RPMI7951 (cell line): ENCODE measurements at places on chromosomes 6 and 20. TPM values are rescaled to one million over a fixed set of nuclear protein-coding genes. Genes with fewer than 3 reads are reported as not detected.
A peak's percentile ranks its signal among the peaks of the same experiment; 100 is the strongest.

- no peak for DNase-seq
Measured at GRCh38 chr20:31712112-31712553, 10.5 kb downstream of the BCL2L1 start.

- peak; percentile 3 for DNase-seq
Measured at GRCh38 chr6:71621918-71622519, 264.3 kb upstream of the RIMS1 start.

DNA sequence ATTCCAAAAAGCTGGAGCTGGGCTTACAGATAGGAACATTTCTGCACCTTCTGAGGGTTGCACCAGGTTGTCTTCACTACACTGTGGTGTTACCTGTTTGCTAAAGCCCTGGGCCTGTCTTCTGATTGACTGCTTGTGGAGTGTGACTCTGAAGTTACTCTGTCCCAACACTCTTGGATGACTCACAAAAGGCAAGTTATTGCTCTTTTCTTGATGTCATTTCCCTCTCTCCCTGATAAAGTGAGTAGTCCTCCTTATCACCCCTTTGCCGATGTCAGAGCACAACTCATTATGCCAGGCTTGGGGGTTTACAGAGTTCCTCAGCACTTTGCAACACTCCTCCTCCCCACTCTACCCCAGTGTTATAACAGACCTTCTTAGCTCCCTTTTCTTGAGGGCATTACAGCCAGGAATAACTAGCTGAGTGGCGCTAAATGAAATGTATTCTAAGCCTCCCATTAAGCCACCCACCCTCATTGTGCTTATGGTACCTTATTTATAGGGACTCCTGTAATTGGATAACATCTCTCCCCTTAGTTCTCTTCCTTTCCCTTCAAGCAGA, 36.1 kb upstream of the NKX2-4 start:
- DNase-seq, result peak; percentile 47

- no peak for DNase-seq
Measured at GRCh38 chr20:34643928-34644327, 33.0 kb downstream of the PIGU start.

DNA sequence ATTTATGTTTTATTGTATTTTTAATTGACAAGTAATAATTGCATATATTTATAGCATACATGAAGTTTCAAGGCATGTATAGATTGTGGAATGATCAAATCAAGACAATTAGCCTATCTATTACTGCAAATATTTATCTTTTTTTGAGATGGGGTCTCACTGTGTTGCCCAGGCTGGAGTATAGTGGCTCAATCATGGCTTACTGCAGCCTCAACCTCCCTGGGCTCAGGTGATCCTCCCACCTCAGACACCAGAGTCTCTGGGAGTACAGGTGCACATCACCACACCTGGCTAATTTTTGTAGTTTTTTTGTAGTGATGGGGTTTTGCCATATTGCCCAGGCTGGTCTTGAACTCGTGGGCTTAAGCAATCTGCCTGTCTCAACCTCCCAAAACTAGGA, 16.2 kb upstream of the FUCA2 start:
- no peak for DNase-seq

Gene SMIM8
- total RNA-seq, result 6.5 and 8.1 TPM in 2 replicates
